ENCODE measurements at places on chromosomes 5 and 9.

DNA sequence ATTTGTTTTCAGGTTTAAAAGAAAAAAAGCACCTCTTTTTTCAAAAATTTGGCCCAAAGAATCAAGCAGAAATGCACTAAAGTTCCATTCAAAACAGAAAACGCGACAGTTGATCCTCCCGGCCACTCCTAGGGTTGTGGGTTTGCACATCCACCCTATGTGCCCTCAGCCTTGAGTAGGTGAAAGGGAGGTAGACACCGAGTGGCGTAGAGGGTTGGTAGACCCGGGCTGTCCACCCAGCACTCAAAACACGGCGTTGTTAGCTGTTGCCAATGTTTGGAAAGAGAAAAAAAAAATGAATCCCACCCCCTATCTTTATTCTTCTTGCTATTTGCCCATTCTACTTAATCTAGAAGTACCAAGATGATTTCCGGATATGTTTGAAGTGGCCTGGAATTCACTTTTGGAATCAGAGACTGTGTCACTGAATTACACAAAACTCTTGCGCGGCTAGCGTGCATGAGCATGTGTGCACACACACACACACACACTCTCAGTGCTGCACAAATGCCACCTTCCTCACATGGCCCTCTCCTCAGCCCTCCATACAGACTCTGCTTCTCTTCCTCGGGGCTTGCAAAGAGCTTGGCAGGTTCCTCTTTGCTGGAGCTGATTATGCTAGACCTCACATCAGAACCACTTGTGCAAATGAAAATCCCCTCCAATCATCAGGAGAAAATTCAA is 110.2 kb upstream of the HAND1 start:
- no peak for DNase-seq

- DNase-seq: no peak
Observed at GRCh38 chr9:123654994-123655637, 274.8 kb downstream of the DENND1A start.

DNA sequence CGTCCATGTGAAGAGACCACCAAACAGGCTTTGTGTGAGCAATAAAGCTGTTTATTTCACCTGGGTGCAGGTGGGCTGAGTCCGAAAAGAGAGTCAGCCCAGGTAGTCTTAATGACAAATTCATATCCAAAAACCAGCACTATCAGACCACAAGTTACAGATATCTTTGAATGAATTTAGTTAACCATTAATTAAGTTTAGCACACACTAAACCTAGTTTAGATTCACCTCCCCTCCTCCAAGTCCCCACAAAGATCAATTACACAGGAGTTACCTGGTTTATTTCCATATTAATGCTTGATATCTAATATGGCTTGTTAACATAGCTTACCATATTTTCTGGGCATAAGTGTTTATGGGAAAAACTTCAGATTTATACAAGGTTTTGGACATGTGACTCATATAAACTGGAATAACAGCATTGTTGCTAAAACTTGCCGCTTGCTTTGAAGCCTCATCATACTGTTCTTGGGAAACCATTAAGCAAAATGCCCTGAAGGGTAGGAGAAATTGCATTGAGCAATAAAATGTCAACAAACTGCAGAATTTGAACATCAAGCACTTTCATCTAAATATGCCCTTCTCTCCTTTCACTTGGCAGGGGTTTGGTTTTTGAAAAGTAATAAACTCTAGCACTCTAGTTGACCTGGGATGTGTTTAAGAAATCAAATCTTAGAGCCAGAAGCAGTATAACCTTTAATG is 166.9 kb downstream of the SNCAIP start:
- DNase-seq: no peak

GRCh38 chr5:39570403-39571027 is 145.7 kb upstream of the DAB2 start:
- no peak for DNase-seq

GRCh38 chr5:54438620-54439389 is 16.7 kb upstream of the HSPB3 start:
- no peak for DNase-seq

GRCh38 chr5:170773024-170773985 is 10.2 kb upstream of the GABRP start:
- no peak for DNase-seq

DNA sequence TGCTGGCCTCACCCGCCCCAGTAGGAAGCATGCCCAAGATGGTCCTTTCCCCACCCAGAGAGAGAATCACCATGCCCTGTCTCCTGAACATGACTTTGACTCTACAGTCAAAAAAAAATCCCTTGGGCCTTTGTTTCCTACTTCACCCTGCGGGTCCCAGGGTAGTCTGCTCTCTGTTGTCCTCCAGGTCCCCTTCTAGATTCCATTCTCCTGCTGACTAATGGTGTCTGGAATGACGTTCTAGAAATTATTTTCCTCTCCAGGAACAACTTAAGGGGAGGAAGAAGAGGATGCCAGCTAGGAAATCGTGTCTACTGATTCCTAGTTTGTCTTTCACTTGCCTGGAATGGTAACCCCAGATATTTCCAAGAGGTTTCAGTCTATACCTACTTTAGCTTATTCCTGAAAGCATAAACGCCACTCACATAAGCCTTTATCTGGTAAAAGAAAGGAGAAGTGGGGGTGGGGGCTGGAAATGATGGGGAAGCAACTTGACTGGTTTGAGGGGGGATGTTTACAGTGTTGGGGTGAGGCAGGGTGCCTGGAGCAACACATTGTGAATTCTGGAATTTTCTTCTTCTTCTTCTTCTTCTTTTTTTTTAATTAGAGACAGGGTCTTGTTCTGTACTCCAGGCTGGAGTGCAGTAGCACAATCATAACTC is 93.9 kb downstream of the SNX18 start:
- DNase-seq: no peak

GRCh38 chr5:134877159-134877558 is 3.0 kb downstream of the TXNDC15 start:
- DNase-seq: no peak

DNA sequence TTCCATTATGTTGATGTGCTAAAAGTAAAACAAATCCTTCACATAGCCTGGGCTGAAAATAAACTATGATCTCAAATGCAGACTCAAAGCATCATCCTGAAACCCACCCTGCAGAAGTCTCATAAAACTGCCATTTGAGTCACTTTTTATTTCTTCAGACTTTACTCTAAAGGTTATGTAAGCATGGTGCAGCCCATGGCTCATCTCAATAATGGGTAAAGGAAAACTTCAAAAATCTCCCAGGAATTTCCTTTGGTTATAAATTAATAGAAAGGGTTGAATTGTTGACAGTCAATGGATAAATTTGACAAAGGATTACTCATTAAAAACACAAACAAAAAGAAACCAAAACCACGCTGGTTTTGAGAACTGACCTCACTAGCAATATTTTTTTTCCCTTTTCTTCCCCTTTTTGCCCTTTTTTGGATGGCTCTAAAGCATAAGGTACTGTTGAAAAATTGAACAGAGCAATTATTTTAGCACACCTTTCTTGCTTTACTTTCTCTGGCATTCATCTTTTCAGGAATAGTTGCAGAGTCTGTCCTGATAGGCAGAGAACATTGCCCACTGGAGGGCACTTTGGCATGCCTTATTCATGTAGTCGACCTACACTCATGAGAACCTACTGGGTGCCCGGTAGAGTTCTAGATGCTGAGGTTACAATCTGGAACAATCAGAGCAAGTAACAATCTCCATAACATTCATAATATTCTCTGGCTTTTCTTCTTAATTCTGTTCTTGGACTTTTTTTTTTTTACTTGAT is 191.4 kb downstream of the TMEM167A start:
- no peak for DNase-seq

DNA sequence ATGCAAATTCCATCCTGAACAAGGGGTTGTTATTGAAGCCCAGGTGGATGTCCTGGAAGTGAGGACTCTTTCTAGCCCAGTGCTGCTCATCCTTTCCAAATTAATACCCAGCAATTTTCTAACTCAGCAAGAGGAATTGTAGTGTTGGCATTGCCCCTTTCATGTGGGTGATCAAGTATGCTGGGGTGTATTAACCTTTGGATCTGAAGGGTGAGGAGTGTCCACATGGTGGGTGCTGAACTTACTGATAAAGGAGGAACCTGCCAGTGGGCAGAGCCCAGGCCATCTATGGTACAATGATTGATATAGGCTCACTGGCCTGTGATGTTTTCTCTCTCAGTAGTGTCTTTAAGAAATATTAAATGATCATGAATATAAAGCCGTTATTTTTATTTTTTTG is 210.1 kb downstream of the NTRK2 start:
- no peak for DNase-seq

DNA sequence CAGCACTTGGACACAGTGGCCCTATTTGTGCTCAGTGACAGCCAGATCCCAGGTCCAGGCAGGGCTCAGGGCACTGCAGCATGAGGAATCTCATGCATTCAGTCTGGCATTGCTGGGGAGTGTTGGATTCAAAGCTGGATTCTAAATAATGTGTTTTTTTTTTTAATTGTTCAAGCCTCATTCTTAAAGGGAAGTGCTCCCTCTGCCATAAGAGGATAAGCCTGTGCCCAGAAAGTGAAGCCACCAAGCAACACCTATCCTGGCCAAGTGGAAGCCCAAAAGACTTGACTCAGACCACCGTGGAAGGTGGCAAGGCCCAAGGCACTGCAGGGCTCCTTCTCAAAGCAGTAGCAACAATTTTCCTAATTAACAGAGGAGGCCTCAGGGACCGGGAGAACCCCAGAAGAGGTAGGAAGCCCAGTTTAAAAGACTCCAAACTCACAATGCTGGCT is 135.6 kb downstream of the ACTL7B start:
- DNase-seq: no peak

DNA sequence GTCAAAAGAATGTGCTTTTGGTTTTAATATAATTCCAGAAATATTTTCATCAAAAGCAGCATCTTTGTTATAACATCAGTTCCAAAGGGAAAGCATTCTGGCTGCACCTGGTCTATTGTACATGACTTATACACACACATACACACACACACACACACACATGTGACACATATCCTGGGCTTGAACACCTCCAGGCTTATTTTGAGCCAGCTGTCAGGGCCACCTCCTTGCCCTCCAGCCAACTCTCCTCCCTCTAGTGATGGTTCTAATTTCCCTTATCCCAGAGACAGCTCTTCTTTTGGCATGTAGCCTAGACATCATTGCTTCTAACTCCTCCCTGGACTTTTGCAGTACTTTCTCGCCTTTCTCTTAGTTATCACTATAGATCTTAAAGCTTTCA is 115.0 kb downstream of the PIK3R1 start:
- DNase-seq: no peak

DNA sequence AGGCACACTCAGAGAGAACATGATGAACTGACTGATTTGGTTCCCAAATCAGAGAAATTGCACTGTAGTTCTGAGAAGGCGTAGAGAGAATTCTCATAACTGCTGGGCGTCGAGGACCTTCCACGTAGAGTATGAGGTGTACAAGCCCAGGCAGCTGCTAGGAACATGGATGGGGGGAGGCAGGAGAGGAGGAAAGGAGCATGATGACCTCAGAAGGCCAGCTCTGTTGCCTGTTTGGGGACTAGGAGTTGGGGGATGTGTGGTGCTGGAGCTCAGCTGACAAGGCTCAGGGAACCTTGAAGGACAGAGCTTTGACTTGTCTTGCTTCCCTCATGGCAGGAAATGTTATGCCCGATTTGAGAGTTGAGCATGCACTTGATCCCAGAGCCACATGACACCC is 485.4 kb downstream of the IRX1 start:
- no peak for DNase-seq

DNA sequence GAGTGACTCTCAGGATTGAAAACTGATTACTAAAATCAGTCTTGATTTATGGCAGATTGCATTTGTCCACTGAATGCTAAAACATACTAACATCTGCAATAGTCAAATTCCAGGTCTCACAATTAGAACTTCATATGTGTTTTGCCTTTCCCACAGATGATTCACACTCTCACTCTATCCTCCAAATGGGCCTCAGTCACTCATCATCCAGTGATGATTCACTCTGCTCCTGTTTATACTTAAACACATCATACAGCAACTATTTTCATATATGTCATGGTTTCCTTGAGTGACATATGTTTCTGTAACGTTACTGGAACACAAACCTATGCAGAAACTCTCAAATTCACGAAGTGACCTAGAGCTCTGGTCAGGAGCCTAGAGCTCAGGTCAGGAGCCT is 512.9 kb downstream of the HINT1 start:
- DNase-seq: no peak

DNA sequence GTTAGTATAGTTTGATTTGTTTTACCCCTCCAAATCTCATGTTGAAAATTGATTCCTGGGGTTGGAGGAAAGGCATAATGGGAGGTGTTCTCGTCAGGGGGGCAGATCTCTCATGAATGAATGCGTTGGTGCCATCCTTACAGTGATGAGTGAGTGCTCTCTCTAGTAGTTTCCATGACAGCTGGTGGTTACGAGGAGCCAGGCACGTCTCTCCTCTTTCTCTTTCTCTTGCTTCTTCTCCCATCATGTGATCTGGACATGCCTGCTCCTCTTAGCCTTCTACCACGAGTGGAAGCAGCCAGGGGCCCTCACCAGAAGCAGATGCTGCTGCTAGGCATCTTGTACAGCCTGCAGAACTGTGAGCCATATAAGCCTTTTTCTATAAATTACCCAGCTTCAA is 454.1 kb downstream of the EFNA5 start:
- DNase-seq: no peak

DNA sequence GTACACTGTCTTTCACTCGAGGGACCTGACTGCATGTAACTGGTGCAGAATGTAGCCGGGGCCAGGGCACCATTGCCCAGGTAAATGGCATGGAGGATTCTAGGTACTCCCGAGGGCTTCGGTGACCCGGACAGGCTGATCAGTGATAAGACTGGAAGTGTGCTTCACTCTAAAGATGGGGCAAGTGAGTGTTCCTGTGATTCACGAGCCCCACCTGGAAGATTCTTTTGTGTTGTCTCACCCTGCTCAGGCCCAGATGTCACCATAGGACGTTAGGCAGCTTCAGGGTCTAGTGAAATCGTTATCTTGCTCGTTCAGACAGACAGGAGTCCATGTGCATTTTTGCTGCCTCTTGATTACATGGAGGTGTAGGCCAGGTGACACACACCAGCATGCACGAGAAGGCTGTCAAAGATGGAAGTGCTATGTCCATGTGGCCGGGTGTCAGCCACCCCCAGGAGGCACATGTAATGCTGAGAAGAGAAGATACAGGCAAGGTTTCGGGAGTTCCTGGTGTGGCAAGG is 73.9 kb downstream of the WNK2 start:
- no peak for DNase-seq

- DNase-seq: no peak
Observed at GRCh38 chr9:122370869-122371755, at the start of gene PTGS1. TSS of gene PTGS1 (plus strand) at chr9:122371024. CDS start at chr9:122371085, 61 bp downstream.

DNA sequence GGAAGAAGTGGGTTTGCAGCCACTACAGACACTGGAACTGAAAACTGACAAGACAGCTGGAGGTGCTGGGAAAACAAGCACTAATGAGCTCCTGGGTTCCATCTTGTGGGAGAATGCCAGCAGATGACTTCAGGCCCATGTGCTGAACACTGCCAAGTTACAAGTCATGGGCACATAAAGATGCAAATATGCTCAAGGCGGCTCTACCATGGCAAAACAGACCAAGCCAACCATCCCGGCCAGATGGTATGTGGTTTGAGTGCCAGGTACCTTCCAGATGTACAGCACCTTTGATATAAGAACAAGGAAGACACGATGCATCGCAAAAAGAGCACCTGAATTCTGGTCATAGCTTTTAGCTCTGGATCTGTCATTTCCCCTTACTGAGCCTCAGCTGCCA is 19.9 kb downstream of the TNFSF8 start:
- DNase-seq: no peak

GRCh38 chr5:147734894-147735293 is 47.6 kb downstream of the JAKMIP2 start:
- DNase-seq: no peak

Data from activated CD4-positive, alpha-beta T cell treated with anti-CD3 and anti-CD28 coated beads, Interleukin-2, amount 50 U/mL, for 24 hours (primary cell).